ENCODE measurements at places on chromosomes 4 and X.
A peak's percentile ranks its signal among the peaks of the same experiment; 100 is the strongest.

GRCh38 chr4:189162888-189163287, 777.8 kb upstream of the FRG1 start:
- DNase-seq, result no peak

DNA sequence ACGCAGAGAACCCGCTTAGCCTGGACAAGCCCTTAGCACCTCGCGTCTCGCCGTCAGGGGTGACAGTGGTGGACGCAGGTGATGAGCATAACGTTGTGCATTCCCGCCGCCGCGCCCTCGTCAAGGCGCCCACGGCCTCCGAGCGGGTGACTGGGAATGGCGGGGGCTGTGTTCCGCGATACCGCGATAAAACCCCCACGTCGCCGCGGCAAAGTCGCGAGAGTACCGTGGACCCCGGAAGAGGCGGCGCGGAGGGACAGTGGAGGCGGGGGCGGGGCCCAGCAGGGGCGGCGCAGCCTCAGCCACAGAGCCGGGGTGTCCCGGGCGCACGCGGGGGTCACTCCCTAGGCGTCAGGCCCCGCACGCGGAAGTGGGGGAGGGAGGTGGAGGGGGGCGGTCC, 53.8 kb downstream of the ZFYVE28 start:
- DNase-seq, result no peak

GRCh38 chr4:142129931-142130330, 493.5 kb downstream of the IL15 start:
- no peak for DNase-seq

DNA sequence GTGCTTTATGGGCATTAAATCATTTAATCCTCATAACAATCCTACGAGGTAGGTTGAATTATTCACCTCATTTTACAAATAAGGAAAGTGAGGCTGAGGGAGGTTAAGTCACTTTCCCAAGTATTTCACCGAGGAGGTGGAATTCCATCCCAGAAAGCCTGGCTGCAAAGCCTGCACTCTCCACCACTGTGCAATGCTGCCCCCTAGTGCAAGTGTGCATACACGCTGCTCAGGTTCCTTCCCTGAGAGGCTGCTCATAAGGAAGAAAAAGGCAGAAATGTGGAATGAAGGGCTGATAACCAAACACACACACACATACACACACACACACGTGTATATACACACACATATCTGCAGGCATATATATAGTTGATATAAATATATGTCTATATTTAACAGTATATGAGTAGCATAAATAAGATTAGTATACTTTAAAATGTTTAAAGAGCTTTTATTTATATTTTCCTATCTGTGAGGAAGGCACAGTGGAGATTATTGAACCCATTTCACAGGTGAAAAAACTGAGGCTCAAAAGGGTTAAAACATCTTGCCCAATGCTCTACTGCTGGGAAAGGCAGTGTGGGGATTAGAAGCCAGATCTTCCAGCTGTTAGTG, 714.5 kb upstream of the TENM3 start:
- DNase-seq, result peak; percentile 22

GRCh38 chrX:130995439-130995838, 62.7 kb upstream of the ARHGAP36 start:
- DNase-seq, result no peak

DNA sequence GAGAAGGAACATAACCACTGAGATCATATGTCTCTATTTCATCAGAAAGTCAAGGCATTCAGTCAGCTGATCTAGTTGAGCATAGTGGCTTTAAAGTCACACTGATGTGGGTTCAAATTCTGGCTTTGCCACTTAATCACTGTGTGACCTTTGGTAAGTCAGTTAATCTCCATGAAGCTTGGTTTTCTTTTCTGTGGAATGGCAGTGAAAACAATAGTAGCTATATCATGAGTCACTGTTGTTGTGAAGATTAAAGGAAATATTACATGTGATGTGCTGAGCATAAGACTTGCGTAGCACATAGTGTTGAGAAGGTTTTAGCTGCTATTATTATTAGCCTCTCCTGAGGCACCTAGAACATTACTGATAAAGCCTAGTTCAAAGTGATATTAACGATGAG, 242.2 kb downstream of the FMR1NB start:
- DNase-seq, result no peak

- DNase-seq, result no peak
Observed at GRCh38 chrX:2766906-2767305, 15.1 kb downstream of the XG start.
